ENCODE measurements at places on chromosomes 5 and 9.
A peak's percentile ranks its signal among the peaks of the same experiment; 100 is the strongest.

DNA sequence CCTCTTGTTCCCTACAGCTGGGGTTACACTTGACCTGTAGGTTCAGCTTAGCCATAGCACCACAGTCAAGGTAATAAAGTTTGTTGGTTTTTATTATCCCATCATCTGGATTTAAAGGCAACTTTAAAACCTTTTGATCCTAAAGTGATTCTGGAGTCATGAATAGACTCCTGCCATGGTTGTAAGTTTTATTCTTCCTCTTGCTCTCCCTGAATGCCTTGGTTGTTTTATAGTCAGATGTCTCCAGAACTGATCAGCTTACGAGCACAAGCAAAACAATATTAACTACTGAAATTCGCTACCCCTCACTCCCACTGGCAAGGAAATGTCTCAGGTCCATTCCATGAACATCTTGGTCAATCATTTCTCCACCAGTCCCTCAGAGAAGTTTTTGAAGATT, 1328.6 kb downstream of the PTPRD start:
- H3K27ac ChIP-seq, result no peak overlapping the region
- no peaks in the 10 kb centered on the region for H3K36me3 ChIP-seq
- no peak overlapping the region for H3K4me3 ChIP-seq
- H3K27me3 ChIP-seq, result no peaks in the 10 kb centered on the region
- DNase-seq, result no peak

GRCh38 chr5:180119903-180120236, 48.3 kb upstream of the RNF130 start:
- no peaks in the 10 kb centered on the region for H3K4me1 ChIP-seq
- no peaks in the 10 kb centered on the region for H3K36me3 ChIP-seq
- DNase-seq, result no peak
- H3K4me3 ChIP-seq, result no peak overlapping the region
- H3K27ac ChIP-seq, result no peak overlapping the region

DNA sequence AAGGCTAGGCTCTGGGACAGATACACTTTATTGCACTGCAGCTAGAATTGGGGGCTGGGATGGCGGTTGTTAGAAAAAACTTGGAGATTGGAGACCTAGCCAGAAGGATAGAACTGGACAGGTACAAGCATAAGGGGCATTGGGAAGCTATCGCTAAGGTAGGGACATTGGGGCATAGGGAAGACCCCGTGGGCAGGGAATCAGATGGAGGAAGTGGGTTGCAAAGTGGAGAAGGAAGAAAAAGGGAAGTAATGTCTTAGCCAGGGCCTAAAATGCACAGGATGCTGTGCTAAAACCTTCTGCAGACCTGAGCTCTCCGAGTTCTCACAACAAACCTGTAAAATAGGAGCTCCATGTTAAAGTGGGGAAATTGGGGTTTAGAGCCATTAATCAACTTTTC, 178.2 kb downstream of the ZDHHC21 start:
- no peak for DNase-seq
- H3K4me1 ChIP-seq, result no peaks in the 10 kb centered on the region
- H3K27ac ChIP-seq, result no peak overlapping the region
- H3K4me3 ChIP-seq, result no peak overlapping the region
- no peaks in the 10 kb centered on the region for H3K27me3 ChIP-seq

DNA sequence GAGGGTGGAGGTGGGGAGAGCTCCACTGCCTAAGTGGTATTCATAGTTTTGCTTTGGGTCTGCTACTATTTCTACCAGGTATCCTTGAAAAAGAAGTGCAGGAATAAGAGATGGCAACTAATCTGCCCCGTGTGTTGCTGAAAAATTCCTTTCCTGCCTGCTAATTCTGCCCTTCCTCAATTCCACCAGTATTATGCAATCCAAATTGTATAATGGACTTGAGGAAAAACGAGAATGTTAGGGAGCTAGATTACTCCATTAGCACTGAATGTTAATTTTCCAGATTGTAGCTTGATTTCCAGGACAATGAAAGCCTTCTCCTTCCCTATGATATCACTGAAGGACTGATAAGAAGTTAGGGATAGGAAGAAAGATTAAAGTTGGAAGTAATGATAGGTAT, 16.9 kb downstream of the ADAM19 start:
- peaks cover 64% of the 10 kb centered on the region for H3K4me1 ChIP-seq
- H3K36me3 ChIP-seq, result peaks cover 23% of the 10 kb centered on the region
- no peak for DNase-seq

DNA sequence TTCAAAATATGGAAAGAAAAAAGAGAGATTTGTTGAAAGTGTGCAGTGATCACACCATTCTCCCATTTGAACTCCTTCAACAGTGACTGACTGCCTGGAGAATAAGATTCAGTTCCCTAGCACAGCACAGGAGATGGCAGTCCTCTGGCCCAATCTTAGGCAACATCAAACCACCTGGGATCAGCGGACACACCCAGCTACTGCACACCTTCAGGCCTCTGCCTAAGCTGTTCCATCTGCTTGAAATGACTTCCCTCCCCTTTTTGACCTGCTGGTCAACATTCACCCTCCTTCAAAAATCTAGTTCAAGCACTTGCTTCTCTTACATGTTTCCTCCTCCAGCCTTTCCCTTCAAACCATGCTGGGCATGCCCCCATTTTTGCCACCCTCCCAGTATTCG, 4.5 kb downstream of the MAPK9 start:
- H3K36me3 ChIP-seq, result peaks cover 7% of the 10 kb centered on the region
- H3K4me3 ChIP-seq, result no peak overlapping the region
- DNase-seq, result no peak
- no peaks in the 10 kb centered on the region for H3K27me3 ChIP-seq
- no peak overlapping the region for H3K27ac ChIP-seq

GRCh38 chr5:127290019-127290945, at the start of gene MEGF10:
Gene MEGF10, plus strand, starts transcription at chr5:127290796. Its CDS starts 40,513 bp downstream, at chr5:127331309.
- no peak for DNase-seq
- H3K4me1 ChIP-seq, result peaks cover 7% of the 10 kb centered on the region
- H3K4me3 ChIP-seq, result peak within 1 kb of the TSS; percentile 41
- no peaks in the 10 kb centered on the region for H3K36me3 ChIP-seq
- no peak within 1 kb of the TSS for H3K27ac ChIP-seq

GRCh38 chr5:175195698-175196656, 248.0 kb downstream of the DRD1 start:
- no peaks in the 10 kb centered on the region for H3K36me3 ChIP-seq
- DNase-seq, result no peak
- H3K4me3 ChIP-seq, result no peak overlapping the region
- H3K4me1 ChIP-seq, result no peaks in the 10 kb centered on the region

- no peak for DNase-seq
- peaks cover 3% of the 10 kb centered on the region for H3K36me3 ChIP-seq
- no peaks in the 10 kb centered on the region for H3K27me3 ChIP-seq
- no peak overlapping the region for H3K27ac ChIP-seq
- peaks cover 7% of the 10 kb centered on the region for H3K4me1 ChIP-seq
- H3K4me3 ChIP-seq, result no peak overlapping the region
Measured at GRCh38 chr5:177612215-177612673, 12.3 kb downstream of the B4GALT7 start.

- H3K4me1 ChIP-seq, result no peaks in the 10 kb centered on the region
- no peak overlapping the region for H3K27ac ChIP-seq
- no peaks in the 10 kb centered on the region for H3K36me3 ChIP-seq
- no peaks in the 10 kb centered on the region for H3K27me3 ChIP-seq
- no peak overlapping the region for H3K4me3 ChIP-seq
- no peak for DNase-seq
Measured at GRCh38 chr9:22342491-22343217, 104.0 kb upstream of the DMRTA1 start.

GRCh38 chr9:137404961-137405567, 17.9 kb downstream of the EXD3 start:
- peaks cover 5% of the 10 kb centered on the region for H3K27me3 ChIP-seq
- no peak for DNase-seq
- H3K4me3 ChIP-seq, result no peak overlapping the region
- no peaks in the 10 kb centered on the region for H3K36me3 ChIP-seq
- peaks cover 22% of the 10 kb centered on the region for H3K4me1 ChIP-seq
- no peak overlapping the region for H3K27ac ChIP-seq

DNA sequence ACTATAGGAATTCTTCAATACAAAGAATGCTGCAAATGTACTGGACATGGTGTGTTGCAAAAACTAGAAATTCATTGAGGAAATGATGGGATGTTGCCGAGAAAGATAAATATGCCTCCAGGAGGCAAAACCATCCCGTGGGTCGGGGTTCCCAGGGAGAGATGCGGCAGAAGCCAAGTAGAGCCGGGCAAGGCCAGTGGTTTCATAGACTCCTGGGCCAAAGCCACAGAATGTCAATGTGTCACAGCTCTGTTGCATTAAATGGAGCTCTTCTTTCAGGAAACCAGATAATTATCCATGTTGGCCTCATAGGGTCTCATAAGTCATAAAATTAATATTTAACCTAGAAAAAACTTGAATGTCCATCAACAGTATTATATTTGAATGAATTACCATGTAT, 419.5 kb upstream of the CDH10 start:
- no peak overlapping the region for H3K4me3 ChIP-seq
- DNase-seq, result no peak
- H3K36me3 ChIP-seq, result no peaks in the 10 kb centered on the region
- H3K27ac ChIP-seq, result no peak overlapping the region
- no peaks in the 10 kb centered on the region for H3K4me1 ChIP-seq
- no peaks in the 10 kb centered on the region for H3K27me3 ChIP-seq

DNA sequence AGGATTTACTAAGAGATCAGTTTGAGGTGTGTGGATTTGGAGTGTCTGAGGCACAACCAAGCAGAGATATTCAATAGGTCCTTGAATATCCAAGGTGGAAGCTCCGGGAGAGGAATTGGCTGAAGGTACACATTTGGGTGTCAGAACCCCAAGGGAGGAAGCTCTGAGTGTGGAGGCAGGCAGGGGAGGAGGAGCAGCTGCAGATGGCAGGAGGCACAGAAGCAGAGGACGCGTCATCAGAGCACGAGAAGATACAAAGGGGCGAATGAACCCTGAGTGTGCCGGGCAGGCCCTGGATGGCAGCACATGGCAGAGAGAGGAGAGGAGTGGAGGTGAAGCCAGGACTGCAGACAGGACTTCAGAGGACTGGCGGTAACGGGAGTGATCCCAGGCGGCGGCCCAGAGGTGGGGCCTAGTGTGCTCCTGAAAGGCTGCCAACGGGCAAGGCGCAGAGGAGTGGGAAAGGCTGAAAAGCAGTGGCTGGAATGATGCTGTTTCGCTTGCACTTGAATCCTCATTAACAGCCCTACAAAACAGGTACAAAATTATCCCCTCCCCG, 179.8 kb downstream of the FANCC start:
- H3K4me1 ChIP-seq, result no peaks in the 10 kb centered on the region
- H3K27ac ChIP-seq, result no peak overlapping the region

- no peaks in the 10 kb centered on the region for H3K27me3 ChIP-seq
- no peak for DNase-seq
- H3K36me3 ChIP-seq, result no peaks in the 10 kb centered on the region
- no peak overlapping the region for H3K4me3 ChIP-seq
Measured at GRCh38 chr9:71781391-71781790, 13.1 kb upstream of the CEMIP2 start.

DNA sequence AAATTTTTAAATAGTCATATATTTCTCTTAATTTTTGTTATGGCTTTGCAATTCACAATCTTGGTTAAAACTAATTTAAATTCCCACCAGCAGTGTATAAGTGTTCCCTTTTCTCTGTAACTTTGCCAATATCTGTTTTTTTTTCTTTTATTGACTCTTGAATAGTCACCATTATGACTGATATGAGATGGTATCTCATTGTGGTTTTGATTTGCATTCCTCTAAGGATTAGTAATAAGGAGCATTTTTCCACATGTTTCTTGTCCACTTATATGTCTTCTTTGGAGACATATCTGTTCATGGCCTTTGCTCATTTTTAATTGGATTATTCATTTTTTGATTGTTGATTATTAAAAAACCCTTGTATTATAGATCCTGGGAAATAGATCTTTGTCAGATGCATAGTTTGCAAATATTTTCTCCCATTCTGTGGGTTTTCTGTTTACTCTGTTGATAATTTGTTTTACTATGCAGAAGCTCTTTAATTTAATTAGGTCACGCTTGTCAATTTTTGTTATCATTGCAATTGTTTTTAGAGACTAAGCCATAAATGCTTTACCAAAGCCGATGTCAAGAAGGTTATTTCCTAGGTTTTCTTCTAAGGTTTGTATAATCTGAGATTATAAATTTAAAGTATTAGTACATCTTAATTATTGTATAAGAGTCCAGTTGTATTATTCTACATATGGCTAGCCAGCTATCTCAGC, 610.9 kb downstream of the CHSY3 start:
- no peaks in the 10 kb centered on the region for H3K27me3 ChIP-seq
- no peaks in the 10 kb centered on the region for H3K4me1 ChIP-seq
- no peaks in the 10 kb centered on the region for H3K36me3 ChIP-seq
- no peak for DNase-seq
- no peak overlapping the region for H3K4me3 ChIP-seq

DNA sequence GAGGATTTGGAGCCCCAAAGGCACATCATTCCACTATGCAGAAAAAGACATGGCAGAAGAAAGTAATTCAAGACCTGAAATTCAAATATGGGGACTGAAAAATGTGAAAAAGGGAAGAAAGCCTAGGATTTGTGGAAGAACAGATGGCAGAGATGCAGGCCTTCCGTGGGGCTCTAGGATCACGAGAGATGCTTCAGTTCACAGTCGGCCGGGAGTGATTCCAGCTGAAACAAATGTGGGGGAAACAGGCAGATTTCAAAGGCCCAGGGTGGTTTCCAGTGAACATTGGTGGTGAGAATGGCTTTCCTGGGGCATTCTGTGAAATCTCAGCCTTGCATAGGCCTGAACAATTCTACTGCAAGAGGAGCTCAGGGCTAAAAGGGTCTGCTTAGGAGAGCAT, 34.6 kb upstream of the ZFR start:
- no peaks in the 10 kb centered on the region for H3K36me3 ChIP-seq
- no peaks in the 10 kb centered on the region for H3K27me3 ChIP-seq

DNA sequence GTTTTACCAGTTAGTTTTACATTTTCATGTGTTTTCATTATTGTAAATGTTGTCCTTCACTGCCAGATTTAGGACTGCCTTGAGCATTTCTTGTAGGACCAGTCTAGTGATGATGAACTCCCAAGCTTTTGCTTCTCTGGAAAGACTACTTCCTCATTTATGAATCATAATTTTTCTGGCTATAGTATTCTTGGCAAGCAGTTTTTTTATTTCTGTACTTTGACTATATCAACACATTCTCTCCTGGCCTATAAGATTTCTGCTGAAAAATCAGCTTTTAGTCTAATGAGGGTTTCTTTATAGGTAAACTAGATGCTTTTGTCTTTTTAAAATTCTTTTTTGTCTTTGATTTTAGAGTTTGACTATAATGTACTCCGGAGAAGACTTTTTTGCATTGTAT, 256.8 kb upstream of the GRAMD2B start:
- H3K27me3 ChIP-seq, result no peaks in the 10 kb centered on the region
- no peaks in the 10 kb centered on the region for H3K36me3 ChIP-seq
- H3K4me3 ChIP-seq, result no peak overlapping the region
- no peaks in the 10 kb centered on the region for H3K4me1 ChIP-seq
- no peak for DNase-seq

DNA sequence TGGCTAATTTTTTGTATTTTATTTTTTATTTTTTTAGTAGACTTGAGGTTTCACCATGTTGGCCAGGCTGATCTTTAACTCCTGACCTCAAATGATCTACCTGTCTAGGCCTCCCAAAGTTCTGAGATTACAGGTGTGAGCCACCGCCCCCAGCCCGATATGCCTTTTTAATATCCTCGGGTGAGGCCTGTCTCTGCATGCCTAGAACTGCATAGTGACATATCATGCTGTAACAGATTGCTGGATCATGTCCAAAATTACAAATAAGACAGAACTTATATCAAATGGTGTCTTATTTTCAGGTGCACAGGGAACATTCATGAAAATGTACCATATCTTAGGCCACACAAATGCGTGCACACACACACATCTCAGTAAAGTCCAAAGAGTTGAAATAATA, 39.1 kb upstream of the PJA2 start:
- no peak for DNase-seq
- H3K27ac ChIP-seq, result no peak overlapping the region
- no peaks in the 10 kb centered on the region for H3K36me3 ChIP-seq

All from spleen (tissue), 13 donors.